Stimulated activated CD4-positive, alpha-beta T cell treated with anti-CD3 and anti-CD28 coated beads, Interleukin-4, amount 100 ng/mL, for 24 hours (primary cell): ENCODE measurements at places on chromosomes 4 and X.

GRCh38 chr4:179583221-179583620 is 2141.0 kb upstream of the AGA start:
- DNase-seq = no peak

GRCh38 chr4:32560306-32560705 is 1840.1 kb downstream of the PCDH7 start:
- DNase-seq = no peak

DNA sequence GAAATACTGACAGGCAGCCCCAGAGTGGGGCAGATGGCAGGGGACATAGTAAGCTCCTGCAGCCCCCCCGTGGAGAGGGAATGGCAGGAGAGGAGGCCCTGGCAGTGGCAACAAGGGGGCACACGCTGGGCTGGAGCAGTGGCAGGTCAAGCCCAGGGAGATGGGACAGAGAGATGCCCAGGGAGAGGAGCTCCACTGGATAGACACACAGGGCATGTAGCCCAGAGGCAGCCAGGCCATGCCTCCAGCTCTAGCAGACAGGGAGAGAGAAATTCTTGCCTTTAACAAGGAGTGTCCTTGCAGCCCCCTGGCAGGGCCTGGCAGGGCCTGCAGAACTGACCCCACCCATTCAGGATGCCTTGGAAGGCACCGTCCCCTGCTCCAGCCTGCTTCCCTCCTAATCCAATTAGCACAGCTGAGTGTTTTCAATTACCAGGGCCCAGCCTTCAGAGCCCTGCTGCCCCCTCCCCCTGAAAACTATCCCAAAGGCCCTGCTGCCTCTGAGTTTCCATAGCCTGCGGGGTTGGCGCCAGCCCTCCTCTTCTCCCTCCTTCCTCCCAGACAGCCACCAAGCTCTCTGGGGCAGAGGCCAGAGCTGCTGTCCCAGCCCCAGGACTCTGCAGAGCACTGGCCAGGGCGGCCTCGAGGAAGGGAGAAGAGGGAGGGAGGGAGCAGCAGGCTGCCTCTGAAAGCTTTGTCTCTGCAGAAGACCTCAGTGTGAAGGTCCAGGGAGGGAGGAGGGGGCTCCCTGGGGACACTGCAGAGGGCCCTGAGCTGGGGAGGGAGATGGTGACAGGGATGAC is 12.5 kb downstream of the L1CAM start:
- DNase-seq = no peak

GRCh38 chr4:25088093-25088952 is 57.6 kb upstream of the LGI2 start:
- DNase-seq = no peak

DNA sequence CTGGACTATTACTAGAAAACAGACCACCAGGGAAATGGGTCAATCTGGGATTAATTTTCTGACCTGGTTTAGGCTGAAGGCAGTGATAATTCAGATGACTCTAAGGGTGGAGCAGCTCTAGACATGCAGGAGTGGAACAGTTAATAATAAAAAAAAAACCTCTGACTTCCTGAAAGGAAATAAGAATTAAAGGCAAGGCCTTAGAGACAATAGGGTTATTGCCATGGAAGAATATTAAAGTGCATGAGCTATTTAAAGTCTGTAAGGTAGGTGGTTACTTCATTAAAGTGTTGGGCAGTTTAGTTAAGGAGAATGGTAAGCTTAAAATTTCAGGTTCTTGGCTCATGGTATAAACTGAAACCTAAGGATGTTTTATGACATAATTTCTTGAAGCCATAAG is 14.6 kb upstream of the ADH5 start:
- DNase-seq = no peak

DNA sequence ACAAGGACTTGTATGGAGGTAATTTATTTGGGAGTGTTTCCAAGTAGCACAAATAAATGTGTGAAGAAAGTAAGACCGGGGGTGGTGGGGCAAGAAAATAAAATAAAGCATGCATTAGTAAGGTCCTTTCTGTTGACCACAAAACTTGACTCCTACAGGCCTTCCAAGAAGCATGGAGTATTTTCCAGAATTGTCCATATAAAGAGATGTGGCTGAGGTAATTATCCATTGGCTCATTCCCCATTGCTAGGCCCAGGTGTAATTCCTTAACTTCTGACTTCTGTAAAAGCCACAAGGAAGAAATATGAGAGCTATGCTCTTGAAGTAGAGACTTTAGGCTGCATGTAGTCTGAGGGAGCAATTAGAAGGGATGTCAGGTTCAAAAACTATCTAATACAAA is 430.5 kb upstream of the PABPC4L start:
- DNase-seq = no peak

- DNase-seq = no peak
Measured at GRCh38 chr4:5500165-5500564, 208.2 kb downstream of the EVC2 start.

DNA sequence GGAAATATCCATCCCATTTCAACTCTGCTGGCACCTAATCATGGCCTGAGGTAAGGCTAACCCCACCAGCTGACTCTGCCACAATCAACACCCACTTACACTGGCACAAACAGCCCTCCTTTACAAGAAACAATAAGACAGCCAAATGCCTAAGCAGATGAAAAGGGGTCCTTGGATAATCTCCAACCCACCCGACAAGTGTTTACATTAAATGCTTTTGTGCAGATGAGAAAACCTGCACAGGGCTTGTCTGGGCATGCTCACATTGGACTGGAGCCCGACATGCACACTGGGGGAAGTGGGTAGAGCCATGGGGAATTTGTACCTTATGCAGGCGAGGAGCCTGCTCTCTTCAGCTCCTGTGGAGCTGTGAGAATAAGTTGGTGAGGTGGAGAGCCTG is 138.9 kb upstream of the ITM2A start:
- no peak for DNase-seq

DNA sequence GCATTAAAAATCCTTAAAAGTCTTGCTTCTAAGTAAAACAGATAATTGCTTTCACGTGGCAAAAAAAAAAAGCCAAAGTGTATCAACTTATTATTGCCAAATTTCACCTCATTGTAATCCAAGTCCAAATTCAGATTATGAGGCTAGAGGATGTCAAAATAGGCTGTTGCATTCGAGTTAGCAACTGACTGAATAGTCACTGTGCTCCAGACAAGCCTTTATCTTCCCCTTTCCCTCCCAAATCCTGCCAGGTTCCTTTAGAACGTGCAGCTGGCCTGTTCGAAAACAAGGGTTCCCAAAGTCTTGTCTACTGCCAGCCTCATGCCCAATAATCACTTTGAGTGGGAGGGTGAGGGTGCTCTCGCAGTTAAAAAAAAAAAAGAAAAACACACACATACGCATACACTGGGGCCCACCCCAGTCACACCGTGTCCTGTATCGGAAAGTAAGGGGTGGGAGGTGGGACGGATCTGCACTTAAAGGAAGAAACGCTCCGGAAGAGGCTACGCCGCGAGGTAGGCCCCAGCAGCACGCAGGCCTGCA is 603 bp downstream of the MAD2L1 start:
- no peak for DNase-seq

DNA sequence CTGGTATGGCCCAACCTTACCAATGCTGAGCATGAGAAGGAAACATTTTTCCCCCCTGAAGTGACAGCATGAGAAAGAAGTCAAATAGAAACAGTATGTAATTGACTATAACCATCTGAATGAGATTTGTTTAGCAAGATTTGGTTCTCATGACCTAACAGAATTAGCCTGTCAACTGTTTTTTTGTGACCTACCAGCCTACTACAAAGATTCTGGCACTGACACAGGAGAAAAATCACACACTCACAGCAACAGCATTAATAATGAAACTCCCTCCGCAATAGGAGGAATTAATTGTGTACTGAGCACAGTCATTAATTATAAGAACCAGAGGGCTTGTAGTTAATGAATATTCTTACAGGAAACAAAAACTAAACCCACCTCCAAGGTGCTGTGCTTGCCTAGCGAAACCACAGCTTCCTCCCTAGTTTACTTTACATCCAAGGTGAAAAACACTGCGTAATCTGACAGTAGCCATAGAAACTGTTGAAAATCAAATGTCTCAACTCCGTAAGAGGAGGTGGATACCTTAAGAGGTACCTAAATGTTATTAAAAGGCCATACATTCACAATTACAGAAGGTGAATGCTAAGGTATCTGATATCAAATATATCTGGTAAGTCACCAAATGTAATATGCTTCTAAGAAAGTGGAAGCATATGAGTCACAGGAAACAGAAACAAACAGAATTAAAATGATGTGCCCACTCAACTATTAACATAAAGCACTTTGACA is 34.9 kb downstream of the MMRN1 start:
- DNase-seq = peak; percentile 4

DNA sequence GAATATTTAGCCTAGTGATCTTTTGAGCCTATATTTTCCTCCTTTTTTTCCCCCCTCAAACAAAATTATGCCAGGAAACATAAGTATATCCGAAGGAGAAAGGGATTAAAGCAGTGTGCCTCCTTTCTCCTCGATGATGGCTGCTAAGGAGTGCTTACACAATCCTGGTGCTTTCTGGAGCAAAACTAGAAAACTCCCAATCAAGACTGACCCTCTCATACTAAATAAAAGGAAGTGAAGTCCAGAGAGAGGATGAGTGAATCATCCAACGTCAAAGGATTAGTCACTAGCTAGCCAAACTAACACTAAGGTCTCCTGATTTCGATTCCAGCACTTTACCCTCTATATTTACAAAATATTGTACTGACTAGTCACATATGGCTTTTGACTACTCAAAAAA is 146.8 kb downstream of the PPP3CA start:
- no peak for DNase-seq

- DNase-seq = no peak
Measured at GRCh38 chrX:78527818-78528217, 131.3 kb downstream of the RTL3 start.

- no peak for DNase-seq
Measured at GRCh38 chrX:66126662-66127061, 37.4 kb upstream of the HEPH start.

GRCh38 chrX:100413229-100413628 is 3.2 kb upstream of the PCDH19 start:
- peak; percentile 12 for DNase-seq

DNA sequence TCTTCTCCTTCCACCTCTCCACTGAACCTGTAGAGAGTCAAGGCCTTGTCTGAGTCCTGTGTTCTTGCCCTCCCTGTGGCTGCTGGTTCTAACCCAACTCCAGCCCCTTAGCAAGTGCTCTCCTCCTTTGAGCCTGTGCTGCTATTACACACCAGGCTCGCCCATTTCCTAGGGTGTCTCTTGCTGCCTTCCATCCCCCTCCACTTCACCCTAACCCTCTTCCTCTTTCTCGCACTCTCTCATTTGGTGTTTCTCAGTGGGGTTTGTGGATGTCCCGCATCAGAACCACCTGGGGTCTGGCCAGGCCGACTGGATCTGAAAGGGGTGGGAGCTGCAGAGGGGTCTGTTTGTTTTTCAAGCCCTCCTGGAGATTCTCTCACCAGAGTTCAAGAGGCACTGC is 156.7 kb downstream of the SPRY1 start:
- DNase-seq = no peak

DNA sequence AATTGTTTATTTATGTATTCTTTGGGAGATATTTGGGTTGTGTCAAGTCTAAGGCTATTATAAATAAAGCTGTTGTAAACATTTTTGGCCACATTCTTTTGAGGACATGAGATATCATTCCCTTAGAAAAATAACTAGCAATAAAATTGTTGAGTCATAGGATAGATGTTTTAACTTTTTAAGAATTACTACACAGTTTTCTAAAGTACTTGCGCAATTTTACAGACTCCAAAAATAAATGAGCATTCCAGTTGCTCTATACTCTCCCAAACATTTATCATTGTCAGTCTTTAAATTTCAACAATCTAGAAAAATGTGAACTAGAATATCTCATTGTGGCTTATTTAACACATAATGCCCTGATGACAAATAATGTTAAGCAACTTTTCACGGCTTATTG is 189.1 kb upstream of the ADGRL3 start:
- DNase-seq = no peak

GRCh38 chr4:113452152-113452551 is 309.4 kb downstream of the CAMK2D start:
- no peak for DNase-seq

- DNase-seq = no peak
Measured at GRCh38 chr4:92678292-92678691, 374.5 kb downstream of the GRID2 start.

DNA sequence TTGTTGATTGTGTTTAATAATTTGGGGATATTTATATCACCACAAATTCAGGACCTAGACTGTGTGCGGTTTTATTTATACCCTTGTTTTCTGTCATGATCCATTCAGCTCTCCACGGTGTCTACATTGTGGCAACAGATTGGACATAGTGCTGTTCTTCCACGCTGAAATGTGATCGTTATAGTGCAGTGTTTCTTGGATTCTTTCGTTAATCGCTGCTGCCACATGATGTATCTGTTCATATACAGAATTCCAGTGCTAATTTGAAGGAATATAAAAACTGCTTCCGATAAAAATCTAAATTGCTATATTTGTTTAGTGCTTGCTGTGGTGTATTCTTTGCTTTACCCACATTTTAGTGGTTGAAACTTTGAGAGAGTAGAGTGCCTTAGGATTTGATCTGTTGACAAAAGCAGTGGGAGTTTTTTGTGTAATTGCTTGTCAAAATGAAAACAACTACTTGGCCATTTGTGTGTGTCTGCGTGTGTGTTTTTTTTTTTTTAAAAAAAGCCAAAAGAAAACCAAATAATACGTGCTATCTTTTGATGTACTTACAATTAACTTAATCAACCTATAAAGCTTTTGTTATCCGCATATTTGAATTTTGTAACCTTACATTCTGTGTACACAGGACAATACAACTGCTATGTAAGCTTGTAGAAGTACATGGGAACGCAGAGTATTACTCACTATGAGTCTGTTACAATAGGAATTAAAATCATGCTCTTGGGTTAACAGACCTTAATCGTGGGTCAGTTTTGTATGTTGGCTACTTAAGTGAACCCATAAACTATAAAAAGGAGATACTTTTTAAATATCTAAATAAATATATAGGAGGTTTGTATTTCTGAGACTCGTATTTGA is 353.3 kb downstream of the ARHGAP24 start:
- no peak for DNase-seq

- no peak for DNase-seq
Measured at GRCh38 chr4:110634350-110635162, 11.7 kb upstream of the PITX2 start.

GRCh38 chr4:7873881-7874280 is 65.8 kb downstream of the AFAP1 start:
- no peak for DNase-seq

DNA sequence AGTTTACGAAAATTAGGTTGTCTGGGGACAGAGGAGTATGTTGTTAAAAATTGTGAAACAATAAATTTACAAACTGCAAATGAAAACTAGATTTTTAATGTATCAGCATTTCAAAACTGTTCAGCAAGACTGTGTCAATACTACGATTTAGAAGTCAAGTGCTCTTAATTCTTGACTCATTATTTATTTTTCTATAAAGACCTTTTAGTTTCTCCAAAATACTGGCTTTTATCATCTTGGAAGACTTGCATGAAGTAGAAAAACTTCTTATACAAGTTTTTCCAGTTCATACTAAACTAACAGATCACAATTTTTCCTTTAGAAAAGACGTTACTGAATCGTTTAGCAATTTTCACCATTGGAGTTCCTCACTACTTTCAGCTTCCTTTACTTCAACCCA is 231.4 kb downstream of the PPP3CA start:
- no peak for DNase-seq

- no peak for DNase-seq
Measured at GRCh38 chr4:25320773-25321172, 8.2 kb downstream of the ZCCHC4 start.
